ENCODE measurements at places on chromosomes 5 and 9.

DNA sequence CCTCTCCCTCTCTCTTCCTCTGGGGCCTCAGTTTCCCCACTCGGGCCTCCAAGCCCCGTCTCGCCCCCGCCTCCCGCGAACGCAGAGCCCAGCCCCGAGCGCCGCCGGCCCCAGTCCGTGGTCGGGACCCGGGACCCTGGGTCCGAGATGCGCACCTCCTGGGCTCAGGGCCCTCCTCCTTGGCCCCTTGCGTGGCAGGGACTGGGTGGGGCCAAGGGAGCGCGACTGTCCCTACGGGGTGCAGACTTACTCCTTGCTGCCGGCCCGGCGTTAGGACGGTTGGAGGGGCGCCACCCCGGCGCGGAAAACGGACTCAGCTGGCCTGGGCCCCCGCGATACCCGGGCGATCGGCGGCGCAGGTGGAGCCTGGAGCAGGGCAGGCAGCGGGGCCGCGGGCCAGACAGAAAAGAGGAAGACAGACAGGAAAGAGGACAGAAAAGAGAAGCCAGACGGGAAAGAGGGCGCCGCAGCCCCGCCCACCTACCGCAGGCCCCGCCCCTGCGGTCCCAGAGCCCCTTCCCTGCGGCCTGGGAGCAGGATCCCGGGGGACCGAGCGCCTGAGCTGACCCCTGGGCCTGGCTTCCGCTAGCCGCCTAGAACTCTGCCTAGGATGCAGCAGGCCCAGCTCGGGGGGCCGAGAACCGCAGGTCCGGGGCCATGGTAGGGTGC is at the start of gene GBGT1:
Gene GBGT1, minus strand, starts transcription at position 411 of the 669 bp plus-strand sequence. CDS start 1,502 bp downstream, outside the sequence.
- DNase-seq: peak; percentile 53

DNA sequence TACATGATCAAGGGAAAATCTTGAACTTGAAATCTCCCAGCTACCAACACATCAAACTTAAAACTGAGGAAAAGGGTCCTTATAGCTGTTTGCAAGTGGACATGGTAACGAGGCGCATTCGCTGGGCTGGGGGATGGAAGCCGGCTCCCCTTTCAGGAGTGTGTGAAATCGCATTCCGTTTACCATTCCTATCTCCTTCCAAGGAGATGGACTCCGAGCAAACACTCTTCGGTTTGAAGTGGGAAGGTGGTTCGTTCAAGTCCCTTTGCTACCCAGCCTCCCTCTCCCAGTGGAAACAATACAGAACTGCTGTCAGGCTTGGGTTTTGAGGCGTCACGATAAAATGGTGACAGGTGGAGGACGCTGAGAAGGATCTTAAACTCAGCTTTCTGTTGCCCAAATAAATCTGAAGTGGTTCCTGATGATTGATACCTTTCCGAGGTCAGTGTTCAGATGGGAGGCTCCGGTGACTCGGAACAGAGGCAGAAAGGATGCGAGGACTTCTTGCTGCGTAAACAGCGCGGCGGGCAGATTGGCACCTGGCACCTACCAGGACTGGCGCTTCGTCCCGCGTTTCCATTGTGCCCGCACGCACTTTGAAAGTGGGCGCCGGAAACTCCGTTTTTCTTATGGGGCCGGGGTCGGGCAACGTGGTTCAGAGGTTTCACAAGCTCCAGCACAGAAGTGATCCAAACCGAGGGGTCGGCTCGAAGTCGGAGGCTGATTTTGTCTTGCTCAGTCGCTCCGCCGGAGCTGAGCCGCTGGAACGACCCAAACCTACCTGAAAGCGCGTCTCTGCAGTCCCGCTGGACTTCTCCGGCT is 7.0 kb downstream of the MSX2 start:
- peak; percentile 12 for DNase-seq

DNA sequence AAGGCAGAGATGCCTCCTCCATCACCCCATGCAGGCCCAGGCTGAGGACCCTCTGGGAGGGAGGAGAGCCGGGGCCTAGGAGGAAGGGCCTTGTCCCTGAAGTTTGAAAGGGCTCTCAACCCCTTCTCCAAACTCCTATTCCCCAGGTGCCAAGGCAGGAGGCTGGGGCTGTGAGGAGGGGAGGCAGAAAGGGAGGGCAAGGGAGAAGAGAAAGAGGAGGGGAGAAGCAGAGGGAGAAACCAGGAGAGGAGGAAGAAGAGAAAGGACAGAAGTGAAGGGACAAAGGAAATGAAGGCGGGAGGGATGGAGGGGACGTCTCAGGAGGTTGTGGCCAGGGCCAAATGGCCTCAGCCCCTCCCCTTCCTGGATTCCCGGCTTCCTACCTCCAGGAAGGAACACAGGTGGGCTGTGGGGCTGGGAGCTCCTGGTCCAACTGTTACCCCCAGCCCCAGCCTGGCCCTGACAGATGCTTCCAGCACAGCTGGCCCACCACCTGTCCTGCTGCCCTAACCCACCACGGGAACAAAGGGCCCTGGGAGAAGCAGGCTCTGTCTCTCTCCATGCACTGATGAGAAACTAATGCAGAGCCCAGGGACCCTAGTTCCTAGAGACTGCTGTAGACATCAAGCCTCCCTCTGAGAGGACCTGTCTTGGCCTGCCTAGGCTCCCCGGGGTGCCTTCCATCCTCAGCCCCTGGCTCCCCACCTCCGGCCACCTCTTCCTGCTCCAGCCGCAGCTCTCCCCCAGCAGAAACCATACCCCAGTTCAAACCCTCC is 3.5 kb downstream of the DBN1 start:
- DNase-seq: no peak

GRCh38 chr5:88489364-88489763 is 220.7 kb upstream of the TMEM161B start:
- no peak for DNase-seq

DNA sequence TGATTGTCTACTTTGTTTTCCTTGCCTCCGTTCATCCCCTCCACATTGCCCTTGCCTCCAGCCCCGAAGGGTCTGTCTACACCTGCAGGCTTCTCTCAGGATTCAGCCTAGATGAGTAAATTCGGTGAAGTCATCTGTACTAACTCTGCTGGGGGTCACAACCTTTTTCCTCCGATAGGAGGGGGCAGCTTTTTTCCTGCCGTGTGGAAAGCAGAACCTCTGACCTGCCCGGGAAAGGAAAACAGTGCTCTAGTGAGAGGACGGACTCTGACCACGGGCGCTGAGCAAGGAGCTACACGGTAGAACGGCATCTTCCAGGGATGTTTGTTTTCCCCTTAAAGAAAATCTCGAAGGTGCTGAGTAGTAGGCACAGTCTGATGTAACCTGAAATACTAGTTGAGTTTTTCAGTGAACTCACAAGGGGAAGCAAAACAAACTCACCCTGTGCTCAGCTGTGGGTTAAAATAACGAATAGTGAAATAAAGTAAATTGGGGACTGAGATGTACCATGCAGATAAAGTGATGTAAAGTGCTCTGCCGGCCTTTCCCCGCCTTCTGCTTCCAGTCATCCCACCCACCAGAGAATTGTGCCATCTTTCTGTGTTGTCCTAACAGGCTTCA is 281.8 kb downstream of the AOPEP start:
- DNase-seq: peak; percentile 68

DNA sequence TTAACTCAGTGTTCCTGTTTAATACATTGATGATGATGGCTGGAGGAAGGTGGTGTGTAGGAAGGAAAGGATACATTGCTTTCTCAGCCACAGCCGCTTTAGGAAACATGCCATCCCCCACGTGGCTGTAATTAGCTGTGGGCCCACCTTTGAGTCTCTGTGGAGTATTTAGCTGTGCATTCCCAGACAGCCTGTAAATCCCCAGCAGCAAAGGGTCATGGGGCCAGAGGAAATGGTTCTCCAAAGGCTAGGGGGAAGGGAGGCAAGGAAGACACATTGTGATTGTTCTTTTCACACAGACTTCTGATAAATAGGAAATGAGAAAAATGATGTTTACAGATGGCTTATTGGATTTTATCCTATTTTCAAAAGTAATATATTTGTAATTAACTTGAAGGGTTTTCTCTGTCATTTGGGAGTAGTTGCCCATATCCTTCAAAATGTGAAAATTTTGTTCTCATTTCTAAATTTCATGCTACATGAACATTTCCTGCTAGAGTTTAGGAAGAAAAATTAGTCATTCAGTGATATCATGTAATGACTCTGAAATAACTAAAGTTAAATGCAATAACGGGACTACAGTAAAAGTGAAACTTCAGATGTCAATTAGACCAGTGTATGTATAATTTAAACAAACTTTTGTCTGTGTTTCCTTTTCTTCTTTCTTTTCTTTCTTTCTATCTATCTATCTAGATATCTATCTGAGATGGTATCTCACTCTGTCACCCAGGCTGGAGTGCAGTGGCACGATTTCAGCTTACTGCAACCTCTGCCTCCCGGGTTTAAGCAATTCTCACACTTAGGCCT is 24.3 kb upstream of the F2R start:
- DNase-seq: peak; percentile 96

GRCh38 chr9:133576875-133577736 is 32.1 kb downstream of the FAM163B start:
- DNase-seq: no peak

GRCh38 chr5:12217039-12217438 is 312.8 kb upstream of the CTNND2 start:
- no peak for DNase-seq

- DNase-seq: no peak
Measured at GRCh38 chr9:134287591-134288491, 38.4 kb upstream of the RXRA start.

DNA sequence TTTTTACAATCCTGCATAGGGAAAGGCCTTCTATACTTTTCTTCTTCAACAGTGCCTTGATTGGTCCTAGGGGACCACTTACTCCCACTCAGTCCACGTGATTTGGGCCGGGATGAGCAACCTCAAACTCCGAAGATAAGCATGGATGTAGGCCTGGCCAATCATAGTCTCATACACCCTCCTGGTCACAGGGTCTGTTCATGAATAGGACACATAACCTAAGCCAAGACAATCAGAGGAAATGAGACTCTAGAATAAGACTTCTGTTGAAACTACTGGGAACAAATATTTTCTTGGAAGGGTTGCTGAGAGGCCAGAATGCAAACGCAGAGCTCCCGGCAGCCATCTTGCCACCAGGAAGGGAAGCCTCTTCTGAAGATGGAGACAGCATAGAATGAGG is 68.1 kb downstream of the ARL15 start:
- no peak for DNase-seq

DNA sequence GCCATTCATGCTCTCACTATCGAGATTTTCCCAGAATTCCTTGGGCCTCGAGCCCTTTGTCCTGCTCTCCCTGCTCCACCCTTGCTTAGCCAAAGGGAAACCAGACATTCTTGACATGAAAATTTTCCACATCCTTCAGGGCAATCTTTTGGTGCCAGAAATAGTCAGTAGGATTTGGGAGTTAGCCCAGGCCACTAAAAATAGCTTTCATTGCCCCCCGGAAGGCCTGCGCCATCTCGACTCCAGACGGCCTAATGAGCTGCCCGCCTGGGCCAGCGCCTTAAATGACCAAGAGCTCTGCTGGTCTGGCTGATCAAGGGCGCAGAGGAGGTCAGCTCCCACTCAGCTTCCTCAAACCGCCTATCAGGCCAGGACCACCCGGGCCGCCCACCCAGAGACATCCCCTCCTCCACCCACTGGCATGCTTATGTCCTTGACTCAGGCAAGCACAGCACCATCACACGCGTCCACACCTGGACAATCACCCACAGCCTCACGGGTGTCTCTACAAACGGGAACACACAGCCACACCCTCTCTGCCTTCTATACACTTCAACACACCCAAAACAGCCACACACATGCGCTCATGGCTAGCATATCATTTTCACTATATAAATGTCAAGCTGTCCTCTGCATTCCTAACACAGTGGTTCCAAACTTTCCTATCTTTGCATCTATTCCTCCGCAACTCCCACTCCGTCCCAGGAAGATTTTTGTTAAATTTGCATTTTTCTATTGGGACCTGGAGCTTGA is 20.9 kb downstream of the DUSP1 start:
- peak; percentile 71 for DNase-seq

DNA sequence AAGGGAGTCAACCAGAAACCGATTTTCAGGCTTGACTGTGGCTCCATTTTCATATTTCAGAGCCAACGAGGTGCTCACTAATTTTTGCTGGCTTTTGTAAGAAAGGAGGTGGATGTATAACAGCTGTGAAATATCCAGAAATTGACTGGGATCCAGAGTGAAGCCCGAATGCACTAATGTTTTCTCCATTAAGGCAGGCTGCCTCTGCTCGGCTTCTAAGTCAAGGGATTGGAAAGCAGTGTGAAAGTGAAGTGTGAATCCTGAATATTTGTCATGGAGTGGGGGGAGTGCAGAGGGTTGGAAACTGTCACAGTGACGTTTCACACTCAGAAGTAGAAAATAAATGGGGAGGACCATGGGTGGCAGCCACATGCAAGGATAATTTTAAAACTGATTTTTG is 237.4 kb downstream of the GOLPH3 start:
- no peak for DNase-seq

GRCh38 chr5:100623719-100624118 is 88.5 kb downstream of the FAM174A start:
- DNase-seq: no peak

DNA sequence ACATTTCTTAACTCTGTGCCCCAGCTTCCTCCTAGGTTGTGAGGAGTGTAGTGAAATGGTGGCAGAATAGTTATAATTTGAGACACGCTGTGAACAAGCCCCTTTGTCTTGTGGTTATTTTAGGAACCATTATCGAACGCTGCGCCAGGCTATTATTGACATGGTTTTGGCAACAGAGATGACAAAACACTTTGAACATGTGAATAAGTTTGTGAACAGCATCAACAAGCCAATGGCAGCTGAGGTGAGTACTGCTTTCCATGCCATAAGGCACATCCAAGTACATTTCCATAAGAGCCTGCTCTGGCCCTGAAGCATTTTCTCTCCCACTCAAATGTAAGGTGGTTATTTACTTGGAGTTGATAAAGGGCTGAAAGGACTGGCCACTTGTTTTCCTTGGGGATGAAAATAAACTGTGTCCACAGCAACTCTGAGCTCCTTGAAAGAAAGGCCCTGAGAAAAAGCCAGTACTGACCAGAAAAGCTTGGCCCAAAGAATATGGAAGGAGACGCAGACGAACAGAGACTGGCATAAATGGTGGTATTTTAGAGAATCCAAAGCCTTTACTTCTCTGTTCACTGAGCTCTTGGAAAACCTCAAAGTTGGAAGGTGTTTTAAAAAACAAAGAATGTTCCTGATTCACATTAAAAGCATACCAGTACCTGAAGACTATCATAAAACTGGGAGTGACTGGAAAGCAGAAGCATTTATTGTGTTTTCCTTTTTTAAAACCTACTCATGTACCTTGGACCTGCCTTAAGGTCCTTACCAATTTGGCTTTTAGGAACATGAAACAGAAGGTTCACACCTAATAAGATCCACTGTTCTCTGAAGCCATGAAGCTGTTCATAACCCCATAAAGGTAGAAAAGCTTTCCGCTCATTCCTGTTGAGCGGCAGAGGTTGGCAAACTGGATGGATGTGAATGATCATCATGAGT is 72.2 kb downstream of the WDR41 start:
- DNase-seq: no peak

GRCh38 chr9:115665519-115665918 is 488.1 kb upstream of the PAPPA start:
- no peak for DNase-seq

GRCh38 chr5:172828911-172829431 is 5.1 kb upstream of the ERGIC1 start:
- DNase-seq: no peak

- no peak for DNase-seq
Measured at GRCh38 chr5:62942384-62942783, 363.8 kb downstream of the LRRC70 start.

- DNase-seq: no peak
Measured at GRCh38 chr9:93475856-93476255, 22.5 kb upstream of the FAM120AOS start.

Data from cerebellar cortex (tissue), 1 donor.